ENCODE measurements at places on chromosomes 11 and 22.
A peak's percentile ranks its signal among the peaks of the same experiment; 100 is the strongest.

- H3K4me1 ChIP-seq = no peaks in the 10 kb centered on the region
- no peaks in the 10 kb centered on the region for H3K36me3 ChIP-seq
- no peaks in the 10 kb centered on the region for H3K27me3 ChIP-seq
- DNase-seq = no peak
Observed at GRCh38 chr22:48906216-48906835, 921.3 kb downstream of the BRD1 start.

GRCh38 chr22:30553971-30554370, 7.4 kb upstream of the SEC14L6 start:
- no peaks in the 10 kb centered on the region for H3K36me3 ChIP-seq
- no peaks in the 10 kb centered on the region for H3K4me1 ChIP-seq
- no peak for DNase-seq

- no peak overlapping the region for H3K4me3 ChIP-seq
- no peaks in the 10 kb centered on the region for H3K36me3 ChIP-seq
- H3K27me3 ChIP-seq = no peaks in the 10 kb centered on the region
- peaks cover 57% of the 10 kb centered on the region for H3K4me1 ChIP-seq
Observed at GRCh38 chr11:61697764-61698163, 17.6 kb downstream of the DAGLA start.

- no peaks in the 10 kb centered on the region for H3K36me3 ChIP-seq
- H3K4me1 ChIP-seq = peaks cover 4% of the 10 kb centered on the region
- peak overlapping the region; percentile 5 for H3K4me3 ChIP-seq
- H3K27me3 ChIP-seq = no peaks in the 10 kb centered on the region
- DNase-seq = no peak
Observed at GRCh38 chr11:94184362-94184761, 55.7 kb downstream of the PANX1 start.

GRCh38 chr11:15171956-15172355, 57.2 kb downstream of the INSC start:
- H3K27ac ChIP-seq = no peak overlapping the region
- no peaks in the 10 kb centered on the region for H3K27me3 ChIP-seq
- no peaks in the 10 kb centered on the region for H3K36me3 ChIP-seq
- H3K4me1 ChIP-seq = no peaks in the 10 kb centered on the region

DNA sequence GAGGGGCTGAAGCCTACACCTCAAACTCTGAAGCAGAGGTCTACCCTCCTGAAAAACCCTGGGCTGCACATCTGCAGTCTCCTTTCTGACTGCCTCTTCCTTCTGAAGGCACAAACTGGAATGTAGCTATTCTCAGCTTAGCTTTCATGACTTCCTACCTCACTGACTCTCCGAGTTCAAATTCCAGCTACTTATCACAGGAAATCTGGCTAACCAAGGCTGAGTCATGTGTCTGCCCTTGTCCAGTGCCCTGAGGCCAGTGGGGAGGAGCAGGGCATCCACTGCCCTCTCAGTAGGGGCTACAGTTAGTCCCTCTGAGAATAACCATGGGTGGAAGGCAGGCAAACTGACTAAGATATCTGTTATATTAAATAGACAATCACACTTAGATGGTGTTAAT, 29.2 kb downstream of the PDGFD start:
- no peaks in the 10 kb centered on the region for H3K27me3 ChIP-seq
- no peaks in the 10 kb centered on the region for H3K36me3 ChIP-seq
- H3K27ac ChIP-seq = no peak overlapping the region
- no peak overlapping the region for H3K4me3 ChIP-seq

- H3K4me3 ChIP-seq = peak overlapping the region; percentile 94
- H3K4me1 ChIP-seq = peaks cover 43% of the 10 kb centered on the region
- H3K36me3 ChIP-seq = peaks cover 11% of the 10 kb centered on the region
- DNase-seq = no peak
- peak overlapping the region; percentile 92 for H3K27ac ChIP-seq
- H3K27me3 ChIP-seq = no peaks in the 10 kb centered on the region
Observed at GRCh38 chr11:748007-748359, 719 bp downstream of the TALDO1 start.

- H3K36me3 ChIP-seq = no peaks in the 10 kb centered on the region
- no peak overlapping the region for H3K4me3 ChIP-seq
- H3K27me3 ChIP-seq = no peaks in the 10 kb centered on the region
- no peak for DNase-seq
- no peaks in the 10 kb centered on the region for H3K4me1 ChIP-seq
- no peak overlapping the region for H3K27ac ChIP-seq
Observed at GRCh38 chr22:36636916-36637315, 66.6 kb downstream of the CACNG2 start.

- H3K27me3 ChIP-seq = no peaks in the 10 kb centered on the region
- DNase-seq = no peak
- no peak overlapping the region for H3K4me3 ChIP-seq
- H3K4me1 ChIP-seq = peaks cover 13% of the 10 kb centered on the region
- no peaks in the 10 kb centered on the region for H3K36me3 ChIP-seq
Observed at GRCh38 chr11:8086001-8086479, 5.0 kb downstream of the TUB start.

GRCh38 chr11:9095421-9095820, 4.0 kb upstream of the SCUBE2 start:
- H3K4me3 ChIP-seq = no peak overlapping the region
- no peak for DNase-seq
- peaks cover 4% of the 10 kb centered on the region for H3K27me3 ChIP-seq
- H3K27ac ChIP-seq = no peak overlapping the region
- H3K36me3 ChIP-seq = no peaks in the 10 kb centered on the region

GRCh38 chr11:78688460-78688859, 113.8 kb upstream of the NARS2 start:
- H3K36me3 ChIP-seq = no peaks in the 10 kb centered on the region
- H3K27ac ChIP-seq = no peak overlapping the region
- no peak for DNase-seq

- no peak overlapping the region for H3K27ac ChIP-seq
- H3K36me3 ChIP-seq = no peaks in the 10 kb centered on the region
- no peak for DNase-seq
- H3K4me3 ChIP-seq = no peak overlapping the region
- no peaks in the 10 kb centered on the region for H3K27me3 ChIP-seq
- no peaks in the 10 kb centered on the region for H3K4me1 ChIP-seq
Observed at GRCh38 chr11:60116996-60117790, 28.7 kb downstream of the MS4A2 start.

DNA sequence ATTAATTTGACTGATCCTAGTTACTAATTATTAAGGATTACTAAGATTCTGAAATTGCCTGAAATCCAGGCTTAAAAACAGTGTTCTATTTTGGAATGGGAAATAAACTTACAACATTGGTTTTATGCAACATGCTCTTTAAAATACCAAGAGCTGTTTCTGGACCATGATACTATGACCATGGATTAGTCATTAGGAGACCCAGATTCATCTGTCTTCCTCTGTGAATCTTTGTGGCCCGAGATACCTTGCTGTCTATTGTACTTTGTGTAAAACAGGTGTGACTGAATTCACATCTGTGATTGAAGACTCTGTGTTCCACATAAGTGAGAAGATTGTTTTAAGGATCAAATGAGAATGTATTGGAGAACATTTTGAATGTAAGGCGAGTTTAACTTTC, 98.8 kb downstream of the HSD17B12 start:
- H3K27me3 ChIP-seq = no peaks in the 10 kb centered on the region
- no peaks in the 10 kb centered on the region for H3K4me1 ChIP-seq
- H3K27ac ChIP-seq = no peak overlapping the region
- no peak for DNase-seq
- H3K4me3 ChIP-seq = no peak overlapping the region

DNA sequence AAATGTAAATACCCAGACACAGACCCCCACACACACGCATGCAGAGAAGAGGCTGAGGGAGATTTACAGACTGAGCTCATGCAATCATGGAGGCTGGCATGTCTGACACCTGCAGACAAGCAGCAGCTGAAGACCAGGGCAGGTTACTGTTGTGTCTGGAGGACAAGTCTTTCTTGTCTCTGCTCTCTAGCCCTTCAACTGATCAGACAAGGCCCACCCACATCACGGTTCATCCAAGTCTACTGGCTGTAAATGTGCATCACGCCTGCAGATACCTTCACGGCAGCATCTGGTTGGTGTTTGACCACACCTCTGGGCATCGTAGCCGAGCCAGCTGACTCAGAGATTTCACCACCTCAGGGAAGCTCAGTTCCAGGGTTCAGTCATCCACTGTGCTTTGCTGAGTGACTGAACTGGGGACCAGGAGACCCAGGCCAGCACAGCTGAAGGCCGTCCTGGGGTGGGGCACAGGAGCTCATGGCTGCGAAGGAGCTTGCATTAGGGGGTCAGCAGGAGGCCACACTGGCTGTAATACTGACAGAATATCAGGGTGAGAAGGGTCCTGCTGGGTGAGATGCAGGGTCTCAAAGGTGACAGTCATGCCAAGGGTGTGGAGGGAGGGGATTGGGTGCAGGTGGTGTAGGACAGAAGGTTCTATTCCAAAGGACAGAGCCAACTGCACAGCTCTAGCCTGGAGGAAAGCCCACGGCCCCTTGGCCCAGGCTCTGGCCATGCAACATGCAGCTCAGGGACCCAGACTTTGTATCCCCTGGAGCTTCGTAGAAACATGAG, 304.9 kb downstream of the BRD1 start:
- H3K27ac ChIP-seq = no peak overlapping the region
- H3K4me1 ChIP-seq = no peaks in the 10 kb centered on the region
- H3K4me3 ChIP-seq = no peak overlapping the region

DNA sequence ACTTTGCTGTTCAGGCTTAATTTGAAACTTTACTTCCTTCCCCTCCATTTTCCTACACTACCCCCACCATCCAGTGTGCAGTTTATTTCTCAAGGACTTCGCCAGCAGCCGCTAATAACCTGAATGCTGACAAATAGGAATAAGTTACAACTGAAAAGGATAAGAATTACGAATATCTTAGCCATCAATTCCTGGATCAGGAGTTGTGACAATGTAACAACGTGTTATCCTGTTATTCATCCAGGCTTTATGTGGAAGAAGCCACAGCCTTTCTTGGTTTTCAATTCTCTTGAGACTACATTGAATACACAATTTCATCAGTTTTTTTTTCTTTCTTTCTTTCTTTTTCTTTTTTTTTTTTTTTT, 5.9 kb downstream of the HBG1 start:
- H3K27ac ChIP-seq = no peak overlapping the region
- H3K36me3 ChIP-seq = no peaks in the 10 kb centered on the region
- H3K4me3 ChIP-seq = no peak overlapping the region
- DNase-seq = no peak
- no peaks in the 10 kb centered on the region for H3K4me1 ChIP-seq

DNA sequence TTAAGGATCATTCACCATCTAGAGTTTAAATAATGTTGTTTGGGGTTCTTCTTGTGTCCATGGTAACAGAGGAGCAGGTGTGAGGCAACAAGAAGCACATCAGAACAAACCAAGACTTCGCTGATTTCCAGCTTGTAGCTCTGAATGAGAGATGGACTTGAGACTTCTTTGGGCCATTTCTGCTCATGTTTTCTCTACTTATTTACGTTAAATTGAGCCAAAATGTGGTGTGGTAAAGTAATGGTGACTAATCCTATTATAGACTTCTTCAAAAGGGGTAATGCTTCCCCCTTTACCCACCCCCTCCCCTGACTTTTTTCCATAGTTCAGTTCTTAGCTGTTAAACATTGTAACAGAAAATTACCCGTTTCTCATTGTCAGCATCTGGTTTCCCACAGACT, 65.2 kb downstream of the CSTPP1 start:
- no peak overlapping the region for H3K27ac ChIP-seq
- H3K4me1 ChIP-seq = peaks cover 29% of the 10 kb centered on the region
- H3K27me3 ChIP-seq = no peaks in the 10 kb centered on the region
- no peaks in the 10 kb centered on the region for H3K36me3 ChIP-seq
- no peak for DNase-seq

- H3K4me1 ChIP-seq = no peaks in the 10 kb centered on the region
- DNase-seq = no peak
- H3K27ac ChIP-seq = no peak overlapping the region
- H3K27me3 ChIP-seq = no peaks in the 10 kb centered on the region
- H3K36me3 ChIP-seq = no peaks in the 10 kb centered on the region
- no peak overlapping the region for H3K4me3 ChIP-seq
Observed at GRCh38 chr11:97963528-97964331, 1057.0 kb upstream of the CNTN5 start.

DNA sequence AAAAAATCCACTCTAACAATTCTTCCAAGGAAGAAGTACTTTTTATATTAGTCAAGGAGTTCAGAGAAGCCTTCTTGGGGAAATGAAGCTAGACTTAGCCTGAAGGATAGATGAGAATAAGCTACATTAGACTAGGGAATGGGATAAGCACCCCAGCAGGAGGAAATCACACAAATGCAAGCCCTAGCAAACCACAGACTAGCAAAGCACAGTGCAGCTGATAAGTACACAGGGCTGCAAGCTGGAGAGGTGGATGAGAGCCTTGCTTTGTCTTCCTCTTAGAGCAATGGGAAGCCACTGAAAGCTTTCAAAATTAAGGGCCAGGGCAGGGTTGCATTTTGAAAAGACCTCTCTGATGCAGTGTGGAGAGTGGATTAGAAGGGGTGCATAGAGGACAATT, 946.2 kb downstream of the LRRC4C start:
- H3K4me3 ChIP-seq = no peak overlapping the region
- no peak overlapping the region for H3K27ac ChIP-seq
- no peaks in the 10 kb centered on the region for H3K27me3 ChIP-seq

DNA sequence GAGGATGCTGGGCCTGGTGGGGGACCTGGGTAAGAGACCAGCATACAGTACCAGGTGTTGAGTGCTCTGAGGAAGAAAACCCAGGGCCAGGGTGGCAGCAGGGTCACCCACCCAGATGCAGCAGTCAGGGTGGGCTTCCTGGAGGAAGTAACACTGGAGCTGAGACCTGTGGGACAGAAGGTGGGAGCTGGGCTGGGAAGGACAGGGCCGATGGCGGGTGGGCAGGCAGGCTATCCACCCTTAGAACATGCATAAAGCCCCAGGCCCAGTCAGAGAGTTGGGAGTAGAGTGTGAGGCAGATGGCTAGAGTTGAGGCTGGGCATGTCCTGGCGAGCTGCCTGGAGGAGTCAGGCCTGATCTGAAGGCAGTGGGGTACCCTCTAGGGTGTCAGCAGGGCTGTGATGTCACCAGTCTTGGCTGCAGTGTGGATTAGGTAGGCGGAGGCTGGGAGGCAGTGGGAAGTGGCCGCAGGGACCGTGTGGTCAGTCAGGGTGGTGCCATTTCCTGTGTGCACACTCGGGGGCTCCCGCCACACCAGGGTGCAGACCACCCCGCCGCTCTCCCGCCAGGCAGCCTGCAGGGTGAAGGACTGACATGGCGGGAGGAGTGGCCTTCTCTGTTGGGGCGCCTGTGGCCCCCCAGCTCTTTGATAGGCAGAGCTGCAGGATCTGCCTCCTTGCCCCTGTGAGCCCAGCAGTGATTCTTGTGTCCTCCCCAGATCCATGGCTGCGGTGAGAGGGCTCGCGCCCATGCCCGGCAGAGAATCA, 35.3 kb downstream of the IGHMBP2 start:
- H3K27me3 ChIP-seq = no peaks in the 10 kb centered on the region
- no peak overlapping the region for H3K27ac ChIP-seq
- DNase-seq = no peak
- no peak overlapping the region for H3K4me3 ChIP-seq
- peaks cover 9% of the 10 kb centered on the region for H3K36me3 ChIP-seq

Data from upper lobe of left lung (tissue), 6 donors.